ENCODE measurements at places on chromosomes 13 and 19.

GRCh38 chr19:8028951-8029491, 23.5 kb upstream of the CCL25 start:
- DNase-seq = no peak

DNA sequence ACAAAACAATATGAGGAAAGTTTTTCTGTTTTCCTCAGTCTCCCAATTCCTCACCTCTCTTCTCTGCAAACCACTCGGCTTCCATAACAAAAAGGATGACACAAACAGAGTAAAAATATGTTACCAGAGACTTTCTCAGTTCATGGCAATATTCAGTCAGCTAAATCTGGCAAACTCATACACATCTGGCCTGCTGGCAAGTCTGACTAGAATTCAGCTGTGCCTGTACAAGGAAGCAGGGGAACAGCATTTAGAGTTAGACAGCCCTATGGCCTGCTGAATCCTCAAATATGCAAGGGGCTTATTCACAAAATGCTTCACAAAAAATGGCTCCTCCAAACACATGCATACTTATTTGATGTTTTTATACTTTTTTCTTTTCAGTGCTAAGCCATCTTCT, 227.8 kb downstream of the ENOX1 start:
- no peak for DNase-seq

DNA sequence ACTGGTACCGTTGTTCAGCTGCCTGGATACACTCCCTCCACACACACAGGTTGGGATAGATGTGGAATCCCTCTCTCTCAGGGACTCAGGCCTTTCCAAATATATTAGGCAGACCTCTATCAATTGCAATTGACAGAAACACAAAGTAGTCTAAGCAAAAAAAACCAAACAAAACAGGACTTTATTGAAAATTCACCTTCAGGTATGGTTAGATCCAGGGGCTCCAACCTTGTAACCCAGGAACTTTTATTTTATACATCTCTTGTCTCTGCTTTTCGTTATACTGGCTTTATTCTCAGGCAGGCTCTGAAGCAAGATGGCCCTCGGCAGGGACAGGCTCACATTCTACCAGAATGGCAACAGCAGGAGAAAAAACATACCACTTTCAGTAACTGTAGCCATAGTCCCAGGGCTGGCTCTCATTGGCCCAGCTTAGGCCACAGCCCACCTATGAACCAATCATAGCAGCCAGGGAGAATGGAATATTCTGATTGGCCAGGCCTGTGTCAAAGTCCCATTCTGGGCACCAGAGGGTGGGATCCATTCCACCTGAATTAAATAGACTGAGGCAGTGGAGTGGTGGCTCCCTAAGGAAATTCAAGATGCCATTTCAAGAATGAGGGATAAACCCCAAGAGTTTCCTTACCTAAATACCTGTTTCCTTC, 13.1 kb upstream of the CEACAM19 start:
- no peak for DNase-seq

- no peak for DNase-seq
These were observed at the start of gene MUC16 for GRCh38 chr19:9009935-9010651. TSS of gene MUC16 (minus strand) at chr19:9010409.

DNA sequence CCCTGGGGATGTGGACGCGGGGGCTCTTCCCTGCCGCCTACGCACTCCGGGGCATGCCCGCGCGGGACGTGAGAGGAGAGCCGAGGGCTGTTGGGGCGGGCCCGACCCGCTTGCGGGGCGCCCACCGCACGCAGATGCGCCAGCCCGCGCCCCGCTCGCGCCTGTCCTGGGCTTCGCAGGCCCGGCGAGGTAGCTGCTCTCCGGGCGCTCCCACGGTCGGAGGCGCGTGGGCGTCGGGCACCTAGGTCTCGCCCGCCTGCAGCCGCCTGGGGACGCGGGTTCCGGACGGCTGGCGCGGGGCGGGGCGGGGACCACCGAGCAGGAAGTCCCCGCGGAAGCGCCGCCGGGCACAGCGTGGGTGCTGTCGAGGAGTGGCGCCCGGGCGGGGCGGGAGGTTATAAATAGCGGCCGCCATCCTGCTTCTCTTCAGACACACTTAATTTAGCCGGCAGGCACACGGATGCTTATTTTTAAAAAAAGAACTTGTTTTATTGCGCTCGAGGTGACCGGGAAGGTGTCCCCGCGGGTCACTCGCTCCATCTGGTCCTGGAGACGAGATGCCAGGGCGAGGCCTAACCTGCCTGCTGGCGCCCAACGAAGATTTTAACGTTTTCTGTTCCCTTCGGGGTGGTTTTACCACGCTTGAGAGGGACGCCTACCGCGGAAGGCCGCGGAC, 561 bp upstream of the GJA3 start:
- peak; percentile 45 for DNase-seq

GRCh38 chr13:48448285-48448958, 35.5 kb upstream of the LPAR6 start:
- no peak for DNase-seq

DNA sequence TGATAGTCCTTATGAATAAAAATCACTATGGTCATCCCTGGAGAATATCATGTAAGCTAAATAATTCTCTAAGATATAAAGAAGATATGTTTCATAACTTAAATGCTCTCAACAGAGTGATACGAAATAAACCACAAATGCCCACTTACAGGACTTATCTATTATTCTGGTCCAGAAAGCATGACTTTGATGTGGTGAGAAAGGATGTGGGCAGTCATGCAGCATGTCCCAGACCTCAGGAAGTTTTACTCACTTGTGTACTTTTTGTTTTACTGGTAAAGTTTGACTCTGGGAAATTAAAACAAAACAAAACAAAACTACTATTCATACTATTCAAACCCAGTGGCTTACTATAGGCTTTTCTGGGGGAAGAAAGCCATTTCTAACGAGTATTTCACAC, 483.2 kb upstream of the SLITRK6 start:
- DNase-seq = no peak

- no peak for DNase-seq
These were observed 2.7 kb downstream of the CRX start for GRCh38 chr19:47824396-47824795.

DNA sequence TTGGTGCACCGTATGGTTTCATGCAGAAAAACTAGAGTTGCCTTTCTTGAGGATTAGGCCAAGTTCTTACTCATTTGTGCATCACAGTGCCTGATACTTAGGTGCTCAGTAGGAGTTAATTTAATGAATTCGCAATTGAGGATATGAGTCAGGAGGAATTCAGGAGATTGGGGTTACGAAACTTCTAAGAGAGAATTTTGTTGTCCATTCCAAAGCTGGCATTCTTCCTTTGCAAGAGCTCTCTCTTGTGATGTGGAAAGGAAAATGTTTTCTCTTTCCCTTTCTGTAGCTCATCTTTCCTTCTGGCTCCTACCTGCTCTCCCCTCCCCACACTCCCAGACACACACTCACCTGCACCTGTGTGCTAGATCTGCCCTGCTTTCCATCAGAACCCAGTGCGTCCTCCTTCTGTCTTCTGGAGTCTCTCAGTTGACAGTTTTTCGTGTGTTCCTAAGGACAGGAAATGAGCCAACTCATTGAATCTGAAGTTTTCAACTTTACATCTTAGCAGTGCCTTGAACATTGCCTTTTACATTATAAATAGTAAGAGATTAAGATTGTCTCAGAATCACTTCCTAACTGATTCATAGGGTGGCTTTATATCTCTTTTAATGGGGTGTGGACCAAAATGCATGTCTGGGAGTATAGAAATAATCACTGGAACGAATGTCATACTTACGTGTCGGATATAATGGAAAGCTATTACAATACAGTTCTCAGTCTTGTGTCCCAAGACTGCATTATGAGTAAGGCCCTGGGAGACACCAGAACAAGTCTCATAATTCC, 19.7 kb upstream of the ERCC5 start:
- no peak for DNase-seq
